ENCODE measurements at places on chromosomes 3 and 15.

- no peak for DNase-seq
Measured at GRCh38 chr3:72231439-72232196, 446.7 kb upstream of the PROK2 start.

GRCh38 chr3:126546549-126547239, 12.0 kb downstream of the C3orf22 start:
- DNase-seq: no peak

- no peak for DNase-seq
Measured at GRCh38 chr15:74982183-74982582, 13.2 kb upstream of the SCAMP5 start.

- DNase-seq: no peak
Measured at GRCh38 chr3:18747383-18747782, 322.2 kb upstream of the SATB1 start.

- no peak for DNase-seq
Measured at GRCh38 chr3:164365242-164365641, 713.1 kb downstream of the SI start.

- no peak for DNase-seq
Measured at GRCh38 chr3:190258634-190259033, 63.6 kb downstream of the CLDN1 start.

GRCh38 chr3:12384451-12385233, 95.8 kb downstream of the PPARG start:
- no peak for DNase-seq

DNA sequence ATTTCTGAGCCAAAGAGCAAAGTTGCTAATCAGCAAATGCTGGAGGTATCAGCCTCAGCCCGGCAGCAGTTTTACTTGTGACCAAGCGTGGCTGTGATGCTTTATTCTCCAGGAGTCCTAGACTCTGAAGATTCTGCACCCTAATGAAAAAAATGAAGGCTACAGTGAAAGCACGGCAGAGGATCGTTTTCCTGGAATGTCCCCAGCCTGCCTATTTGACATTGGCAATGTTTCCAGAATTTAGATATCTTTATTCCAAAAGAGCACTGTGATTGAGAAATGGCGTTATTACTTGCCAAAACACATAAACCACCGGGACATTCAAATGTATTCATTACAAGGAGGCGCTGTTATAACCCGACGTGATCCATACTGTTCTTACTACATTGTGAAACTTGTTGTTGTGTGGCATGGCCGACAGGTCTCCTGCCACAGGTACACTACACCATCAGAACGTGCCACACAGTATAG, 263.8 kb downstream of the SLCO3A1 start:
- no peak for DNase-seq

GRCh38 chr3:129261894-129262293, 12.5 kb downstream of the COPG1 start:
- DNase-seq: no peak

DNA sequence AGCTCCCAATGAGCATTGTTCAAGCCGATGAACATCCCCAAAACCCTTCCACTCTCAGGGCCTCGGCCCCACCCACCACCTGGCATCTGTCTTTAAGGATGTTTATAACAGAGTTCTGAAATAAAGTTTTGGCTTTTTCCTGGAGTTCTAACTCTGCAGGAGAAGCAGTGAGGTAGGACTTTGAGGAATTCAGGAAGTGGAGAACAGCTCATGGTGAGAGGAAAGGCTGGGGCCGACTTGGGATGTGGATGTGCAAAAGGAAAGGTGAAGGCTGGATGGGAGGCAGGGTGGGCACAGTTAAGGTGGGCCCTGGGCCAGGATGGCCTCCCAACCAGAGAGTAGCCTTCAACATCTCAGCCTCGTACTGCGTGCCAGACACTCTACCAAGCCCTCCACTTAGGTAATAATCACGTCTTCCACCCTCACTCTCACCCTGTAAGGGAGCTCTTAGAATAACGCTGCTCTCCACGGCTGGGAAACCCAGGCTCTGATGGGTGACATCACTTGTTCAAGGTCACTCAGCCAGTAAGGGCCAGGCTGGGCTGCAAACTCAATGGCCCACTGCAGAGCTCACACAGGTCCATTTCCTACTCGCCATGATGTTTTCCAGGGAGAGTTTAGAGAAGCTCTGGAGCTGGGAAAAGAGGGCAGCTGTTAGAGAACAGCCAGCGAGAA, 28.5 kb downstream of the LIPC start:
- peak; percentile 50 for DNase-seq

DNA sequence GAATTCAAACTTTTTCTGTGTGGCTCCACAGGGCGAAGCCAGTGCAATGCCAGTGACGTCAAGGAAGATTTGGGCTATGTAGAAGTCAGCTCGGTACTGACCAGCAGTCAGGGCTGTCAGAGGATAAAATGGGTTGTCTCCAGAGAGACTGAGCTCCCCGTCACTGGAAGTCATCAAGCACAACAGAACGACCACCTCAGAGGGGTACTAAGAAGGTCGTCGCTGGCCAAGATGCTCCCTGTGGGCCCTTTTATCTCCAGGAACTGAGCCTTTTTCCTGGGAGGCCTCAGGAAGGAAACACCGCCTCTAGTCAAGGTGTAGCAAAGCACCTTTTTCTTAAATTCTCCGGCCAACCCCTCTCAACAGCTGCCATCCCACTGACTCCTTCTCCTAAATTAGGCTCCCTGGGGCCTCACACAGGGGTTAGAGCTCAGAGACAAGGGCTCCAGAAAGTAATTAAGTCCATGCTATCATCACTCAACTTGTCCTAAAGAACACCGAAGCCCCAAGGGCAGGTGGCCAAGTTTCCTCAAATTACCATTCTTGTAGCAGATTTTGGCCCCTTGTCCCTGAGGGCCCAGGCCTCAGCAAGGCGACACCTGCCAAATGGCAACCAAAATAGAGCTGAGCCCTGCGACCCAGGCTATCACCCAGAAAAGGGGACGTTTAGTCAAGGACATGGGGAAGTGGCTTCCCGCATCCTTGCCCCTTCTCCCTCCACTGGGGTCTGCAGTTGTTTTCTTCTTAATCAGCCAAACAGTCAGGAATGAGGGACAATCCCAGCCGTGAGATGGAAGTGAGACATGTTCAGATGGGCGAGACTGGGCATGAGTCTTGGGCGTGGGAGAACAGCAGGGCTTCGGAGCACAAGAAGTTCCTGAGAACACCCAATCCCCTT, 48.0 kb downstream of the SSUH2 start:
- DNase-seq: no peak

DNA sequence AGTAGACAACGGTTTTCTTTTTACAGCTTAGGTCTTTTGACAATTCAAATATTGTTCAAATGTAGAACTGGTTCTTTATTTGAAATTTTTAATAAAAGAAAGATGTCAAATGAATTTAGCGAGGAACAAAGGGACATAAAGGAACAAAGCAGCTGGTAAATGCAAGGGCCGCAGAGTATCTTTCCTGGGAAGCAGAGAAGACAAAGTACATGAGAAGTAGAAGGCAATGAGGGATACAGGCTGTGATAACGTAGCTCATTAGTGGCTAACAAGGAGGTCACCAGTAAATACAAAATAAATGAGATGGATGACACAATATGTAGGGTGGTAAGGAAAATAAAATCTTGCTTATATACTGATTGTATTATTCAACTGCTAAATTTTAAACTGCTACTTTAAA, 762.8 kb downstream of the VGLL3 start:
- DNase-seq: no peak

DNA sequence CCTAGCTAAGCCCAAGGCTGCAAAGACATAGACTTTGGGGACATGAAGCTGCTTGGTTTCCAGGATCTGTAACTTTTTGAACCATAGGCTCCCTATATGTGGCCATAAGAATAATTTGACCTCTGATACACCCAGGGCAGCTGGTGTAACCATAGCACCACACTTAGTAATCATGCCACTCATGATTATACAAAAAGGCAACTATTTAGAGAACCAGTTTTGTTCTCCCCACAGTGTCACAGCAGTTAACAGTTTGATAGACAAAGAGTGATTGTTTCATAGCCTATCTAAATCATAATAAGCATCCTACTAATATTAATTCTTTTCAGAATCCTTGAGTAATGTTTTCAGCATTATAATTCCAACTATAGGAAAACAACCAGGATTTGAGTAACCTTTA, 334.9 kb downstream of the NEK10 start:
- no peak for DNase-seq

DNA sequence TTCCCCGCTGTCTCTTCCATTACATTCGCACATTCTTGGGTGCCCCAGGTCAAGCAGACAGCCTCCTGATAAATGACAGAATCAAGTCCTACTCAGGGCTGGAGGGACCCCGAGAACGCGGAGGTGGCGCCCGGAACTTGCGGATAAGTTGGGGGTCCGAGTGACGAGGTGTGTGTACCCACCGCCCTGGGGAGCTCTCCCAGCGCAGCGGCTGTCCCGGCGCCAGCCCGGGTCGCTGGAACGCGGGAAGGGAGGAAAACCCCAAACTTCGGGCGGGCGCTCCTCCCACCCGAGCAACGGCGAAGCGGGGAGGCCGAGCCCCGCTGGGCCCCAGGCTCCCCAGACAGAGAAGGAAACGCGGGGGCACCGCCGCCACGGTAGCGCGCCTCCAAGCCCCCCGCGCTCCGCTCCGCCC, 550 bp downstream of the CLN6 start:
- DNase-seq: no peak

- no peak for DNase-seq
Measured at GRCh38 chr3:195012571-195012970, 258.4 kb downstream of the XXYLT1 start.

DNA sequence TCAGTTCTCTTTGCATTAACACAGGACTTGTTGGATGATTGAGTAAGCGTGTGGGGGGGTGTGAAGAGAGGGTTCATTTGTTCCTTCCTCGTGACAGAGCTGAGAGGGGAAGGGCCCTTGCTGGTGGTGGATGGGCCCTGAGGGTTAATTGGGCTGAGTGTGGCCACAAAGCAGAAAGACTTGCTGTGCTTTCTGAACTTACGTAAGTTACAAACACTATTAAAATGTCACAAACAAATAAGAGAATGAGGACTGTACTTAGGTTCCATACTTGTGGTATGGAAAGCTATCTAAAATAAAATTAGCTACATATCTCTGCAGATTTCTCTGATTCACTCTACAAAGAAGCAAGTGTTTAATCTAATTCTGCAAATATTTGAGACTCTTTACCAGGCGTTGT, 231.3 kb downstream of the LPP start:
- DNase-seq: no peak

DNA sequence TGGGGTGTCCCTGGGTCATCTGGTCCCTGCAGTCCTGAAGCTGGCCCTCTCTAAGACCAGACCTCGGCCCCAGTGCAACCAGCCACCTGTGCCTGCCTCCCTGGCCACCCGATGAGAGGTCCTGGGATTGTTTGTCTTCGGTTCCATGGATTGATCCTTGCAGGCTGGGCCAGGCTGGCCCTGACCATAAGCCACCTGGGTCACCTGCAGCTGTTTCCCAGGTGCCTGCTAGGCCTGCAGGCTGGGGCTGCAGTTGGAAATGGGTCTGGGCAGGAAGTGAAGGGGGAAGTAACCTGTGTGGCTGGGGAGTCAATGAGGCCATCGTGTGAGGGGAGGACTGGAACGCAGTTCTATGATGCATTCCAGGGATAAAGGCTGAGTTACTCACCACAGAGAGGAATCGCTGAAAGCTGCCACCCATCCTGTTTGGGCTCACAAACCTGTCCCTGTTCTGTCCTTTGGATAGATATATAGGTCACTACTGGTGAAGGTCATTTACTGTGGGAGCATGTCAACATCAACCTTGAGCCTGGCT, 30.9 kb upstream of the VPS8 start:
- DNase-seq: no peak

- DNase-seq: no peak
Measured at GRCh38 chr3:72485641-72486040, 362.6 kb downstream of the SHQ1 start.

- DNase-seq: no peak
Measured at GRCh38 chr3:136021803-136022202, 56.3 kb downstream of the PPP2R3A start.

DNA sequence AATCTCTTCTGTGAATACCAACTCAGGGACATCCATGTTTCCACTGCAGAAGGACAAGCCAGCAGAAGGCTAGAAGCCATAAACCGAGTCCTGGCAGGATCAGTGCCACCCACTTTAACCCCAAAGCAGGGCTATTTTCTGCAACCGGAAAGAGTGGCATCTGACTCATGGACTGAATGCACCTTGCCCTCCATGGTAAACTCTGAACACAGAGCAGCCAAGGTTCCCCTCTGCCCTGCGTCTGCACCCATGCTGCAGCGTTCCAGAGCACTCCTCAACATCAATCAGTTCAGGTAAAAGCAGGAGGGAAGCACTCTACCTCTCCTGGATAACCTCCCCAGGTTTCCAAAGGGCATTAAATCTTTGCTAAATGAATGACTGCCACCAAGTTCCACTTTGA, 801 bp upstream of the NGRN start:
- no peak for DNase-seq

GRCh38 chr15:34119291-34119690, 17.4 kb downstream of the PGBD4 start:
- DNase-seq: no peak

- DNase-seq: no peak
Measured at GRCh38 chr3:121661376-121661775, 673 bp upstream of the HCLS1 start.

DNA sequence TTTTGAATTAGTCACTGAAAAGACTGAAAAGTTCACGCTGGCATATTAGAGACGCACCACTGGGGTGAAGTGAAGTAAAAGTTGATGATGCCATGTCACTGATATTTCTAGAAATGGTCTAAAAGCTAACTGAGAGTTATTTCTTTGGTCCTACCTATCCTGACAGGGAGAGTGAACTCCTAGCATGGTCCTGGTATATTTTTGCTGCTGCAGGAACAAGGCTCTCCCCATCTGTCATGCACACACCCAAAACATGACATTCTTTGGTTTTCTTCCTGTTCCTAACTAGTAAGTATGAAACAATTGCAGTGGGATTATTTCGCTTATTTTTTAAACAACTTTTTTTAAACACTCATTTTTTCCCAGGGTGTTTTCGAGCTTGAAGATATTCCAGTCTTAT, 466.7 kb downstream of the ERC2 start:
- no peak for DNase-seq

DNA sequence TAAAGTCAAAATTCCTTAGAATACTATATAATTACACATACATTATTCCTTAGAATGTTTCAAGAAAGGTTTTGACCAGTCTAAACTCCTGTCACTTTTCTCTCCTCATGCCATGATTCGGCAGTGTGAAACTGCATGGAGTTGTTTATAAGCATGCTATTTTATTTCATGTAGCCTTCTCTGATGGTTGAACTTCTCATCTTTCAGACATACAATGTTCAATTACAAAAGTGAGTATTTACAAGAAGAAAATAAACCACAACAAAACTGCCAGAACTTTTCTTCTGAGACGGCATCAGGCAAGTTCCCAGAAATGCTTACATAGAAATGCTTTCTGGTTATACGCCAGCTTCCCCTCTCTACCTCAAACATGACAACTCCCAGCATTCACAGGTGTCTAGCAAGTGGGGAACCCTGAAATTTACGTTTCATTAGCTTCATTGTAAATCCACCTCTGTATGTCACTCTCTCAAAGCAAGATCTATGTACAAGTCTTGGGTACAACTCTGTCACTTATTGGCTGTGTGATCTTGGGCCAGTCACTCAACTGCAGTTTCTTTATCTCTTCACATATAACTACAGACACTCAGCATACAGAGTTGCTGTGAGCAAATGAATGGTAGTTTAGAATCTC, 42.7 kb downstream of the HDGFL3 start:
- no peak for DNase-seq

Data from NCI-H226 (cell line).